Smooth muscle cell of the pulmonary artery (primary cell): ENCODE measurements at places on chromosomes 5 and 9. TPM values are rescaled to one million over a fixed set of nuclear protein-coding genes. Genes with fewer than 3 reads are reported as not detected.

Gene SLC25A2
- total RNA-seq, result 0.13 and 0.26 TPM in 2 replicates

Gene KIF24
- 0.76 and 1.2 TPM in 2 replicates for total RNA-seq

Gene SEMA5A
- total RNA-seq, result 82.2 and 86.2 TPM in 2 replicates

Gene RASGEF1C
- total RNA-seq, result not detected in 2 replicates

Gene CHD1
- total RNA-seq, result 36.7 and 46.7 TPM in 2 replicates

Gene PCDHGA6
- total RNA-seq, result 5.3 and 6.7 TPM in 2 replicates

Gene ST6GALNAC4
- total RNA-seq, result 38.9 and 43.3 TPM in 2 replicates

Gene NUTM2G
- not detected in 2 replicates for total RNA-seq

Gene GPX8
- total RNA-seq, result 110 and 162 TPM in 2 replicates

Gene PCDHB10
- 0.79 and 1.4 TPM in 2 replicates for total RNA-seq

Gene CERCAM
- total RNA-seq, result 338 and 365 TPM in 2 replicates

Gene CD72
- 0.46 and 0.78 TPM in 2 replicates for total RNA-seq

Gene PCDHA1
- total RNA-seq, result 0.20 TPM in 1 of 2 replicates, not detected in the other

Gene ANKDD1B
- total RNA-seq, result 0.96 and 1.2 TPM in 2 replicates

Gene SLCO6A1
- not detected in 2 replicates for total RNA-seq

Gene PCDHA6
- total RNA-seq, result 0.76 and 0.91 TPM in 2 replicates

Gene WDR38
- not detected in 2 replicates for total RNA-seq

Gene CCL27
- 0.17 TPM in 1 of 2 replicates, not detected in the other for total RNA-seq

Gene MYOT
- total RNA-seq, result not detected in 2 replicates

Gene TPM2
- 511 and 885 TPM in 2 replicates for total RNA-seq

Gene ARSI
- 2.2 and 10.2 TPM in 2 replicates for total RNA-seq

Gene CYLC2
- total RNA-seq, result not detected in 2 replicates

Gene SLC36A2
- not detected in 2 replicates for total RNA-seq

Gene IFNB1
- total RNA-seq, result not detected in 2 replicates

Gene PCA3
- total RNA-seq, result 0.07 and 0.13 TPM in 2 replicates

Gene ENTPD2
- not detected in 2 replicates for total RNA-seq

Gene IFNA2
- not detected in 2 replicates for total RNA-seq
